ENCODE measurements at places on chromosomes 1 and 21.

GRCh38 chr1:33763406-33763805, 100.5 kb upstream of the HMGB4 start:
- no peak for DNase-seq

DNA sequence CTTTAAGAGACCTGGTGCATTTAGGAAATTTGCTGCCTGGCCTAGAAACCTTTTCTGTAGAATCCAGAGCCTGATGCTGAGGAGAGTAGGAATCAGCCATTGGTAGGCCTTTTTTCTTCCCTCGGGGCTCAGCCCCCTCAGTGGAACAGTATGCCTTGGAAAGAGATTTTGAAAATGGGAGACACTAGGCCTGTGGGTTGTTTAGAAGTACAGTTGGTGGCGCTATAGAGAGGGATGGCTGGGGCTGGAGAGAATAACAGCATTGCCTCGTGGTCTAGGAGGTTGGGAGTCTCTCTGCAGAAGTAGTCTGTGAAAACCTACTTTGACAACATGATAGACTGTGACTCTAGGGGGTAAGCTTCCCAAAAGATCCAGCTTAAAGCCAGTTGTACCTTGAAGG, 8.2 kb downstream of the KIF2C start:
- no peak for DNase-seq

GRCh38 chr1:65687428-65688214, 105.1 kb upstream of the PDE4B start:
- peak; percentile 90 for DNase-seq

DNA sequence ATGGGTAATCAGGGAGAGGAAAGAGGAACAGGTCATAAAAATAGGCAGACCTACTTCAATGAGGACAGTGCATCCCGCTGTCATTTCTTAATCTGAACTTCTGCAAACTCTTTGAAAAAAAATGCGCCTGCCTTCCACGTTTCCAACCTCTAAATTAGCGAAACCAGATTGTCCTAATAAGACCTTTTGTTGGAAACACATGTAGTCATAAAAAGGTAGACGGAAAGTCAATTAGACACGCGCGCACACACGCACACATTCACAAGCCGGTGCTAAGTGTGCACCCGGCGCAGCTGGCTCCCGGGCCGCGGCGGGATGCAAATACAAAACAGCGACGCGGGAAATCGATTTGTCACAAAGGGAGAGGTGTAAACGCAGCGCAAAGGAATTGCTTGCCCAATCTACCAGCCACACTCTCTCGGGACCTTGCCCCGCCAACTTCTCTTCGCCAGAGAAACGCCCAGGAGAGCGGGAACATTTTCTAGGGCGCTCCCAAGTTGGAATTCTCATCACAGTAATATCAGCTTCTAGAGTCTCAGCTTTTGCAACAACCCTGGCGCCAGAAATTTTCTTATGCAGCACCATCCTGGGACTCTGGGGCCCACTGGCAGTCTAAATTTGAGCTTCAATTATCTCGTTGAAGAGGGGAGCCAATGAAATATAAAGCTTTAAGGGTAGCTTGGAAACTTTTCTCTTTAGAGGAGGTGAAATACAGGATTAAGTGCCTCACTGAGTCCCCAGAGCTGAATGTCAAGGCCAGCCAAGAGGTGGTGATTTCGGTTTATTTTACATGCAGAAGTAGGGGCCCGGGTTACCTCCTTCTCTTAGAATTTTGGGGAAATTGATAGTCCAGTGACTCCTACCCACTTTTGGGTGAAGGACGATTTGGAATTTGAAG, 4.5 kb downstream of the PRRX1 start:
- no peak for DNase-seq

- no peak for DNase-seq
Measured at GRCh38 chr1:112322983-112323678, 72.9 kb upstream of the CTTNBP2NL start.

- DNase-seq: no peak
Measured at GRCh38 chr1:32684167-32684811, 18.3 kb downstream of the SYNC start.

DNA sequence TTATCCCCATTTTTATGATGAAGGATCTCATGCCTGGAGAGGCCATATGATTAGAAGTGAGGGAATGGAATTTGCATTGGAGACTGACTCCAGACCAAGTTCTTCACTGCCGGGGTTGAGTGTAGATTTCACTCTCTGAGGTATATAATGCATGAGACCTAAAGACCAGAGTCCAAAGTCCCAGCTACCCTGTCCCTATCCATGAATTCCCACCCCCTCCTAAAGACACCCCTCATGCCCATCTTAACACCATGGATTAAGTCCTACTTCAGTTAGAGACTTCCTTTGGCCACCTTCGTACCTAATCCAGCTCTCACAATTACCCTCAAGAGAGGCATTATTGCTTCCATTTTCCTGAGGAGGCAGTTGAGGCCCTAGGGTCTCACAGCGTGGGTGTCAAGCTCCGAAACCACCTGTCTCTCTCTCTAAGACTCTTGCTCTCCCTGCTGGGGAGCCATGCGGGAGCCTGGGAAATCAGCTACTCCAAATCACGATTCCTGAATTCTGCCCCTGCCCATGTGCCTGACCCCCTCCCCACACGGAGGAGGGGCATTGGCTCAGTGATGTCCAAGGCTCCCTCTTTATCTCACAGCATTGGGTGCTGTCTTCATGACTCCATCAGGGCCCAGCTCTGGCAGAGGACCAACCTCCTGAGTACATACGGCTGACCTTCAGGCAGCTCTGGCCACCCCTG, 11.7 kb upstream of the FOXO6 start:
- no peak for DNase-seq

DNA sequence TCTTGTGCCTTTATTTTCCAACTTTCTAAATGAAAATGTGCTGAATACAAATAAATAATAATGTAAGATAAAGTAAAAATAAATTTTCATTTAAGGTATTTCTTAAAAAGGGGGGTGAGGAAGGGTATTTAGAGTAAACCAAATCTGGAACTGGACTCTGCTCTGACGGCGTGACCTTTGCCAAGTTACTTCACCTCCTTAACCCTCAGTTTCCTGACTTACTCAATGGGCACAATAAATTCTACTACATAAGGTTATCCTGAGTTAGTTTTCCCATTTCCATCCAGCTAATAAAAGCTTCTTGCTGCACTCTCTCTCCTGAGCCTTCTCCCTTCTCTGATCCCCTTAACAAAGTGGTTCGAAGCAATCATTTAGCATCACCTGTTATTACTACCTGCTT, 93.9 kb downstream of the NID1 start:
- DNase-seq: no peak

DNA sequence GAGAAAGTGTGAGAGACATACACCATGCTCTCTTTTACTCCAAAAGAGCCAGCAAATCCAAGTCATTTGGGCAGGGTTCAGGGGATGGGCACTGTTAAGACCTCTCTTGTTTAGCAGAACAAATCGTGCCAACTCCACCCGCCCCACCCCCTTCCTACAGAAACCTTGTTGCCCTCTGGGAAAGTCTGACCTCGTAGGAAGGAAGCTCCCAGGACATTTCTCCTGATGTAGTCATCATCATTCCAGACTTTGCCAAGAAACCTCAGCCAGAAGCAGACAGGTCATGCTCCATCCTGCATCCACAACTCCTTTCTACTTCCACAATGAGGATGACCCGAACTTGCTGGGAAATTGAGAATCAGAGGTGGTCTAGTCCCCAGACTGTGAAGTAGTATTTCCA, 57.7 kb downstream of the UBE2T start:
- DNase-seq: no peak

DNA sequence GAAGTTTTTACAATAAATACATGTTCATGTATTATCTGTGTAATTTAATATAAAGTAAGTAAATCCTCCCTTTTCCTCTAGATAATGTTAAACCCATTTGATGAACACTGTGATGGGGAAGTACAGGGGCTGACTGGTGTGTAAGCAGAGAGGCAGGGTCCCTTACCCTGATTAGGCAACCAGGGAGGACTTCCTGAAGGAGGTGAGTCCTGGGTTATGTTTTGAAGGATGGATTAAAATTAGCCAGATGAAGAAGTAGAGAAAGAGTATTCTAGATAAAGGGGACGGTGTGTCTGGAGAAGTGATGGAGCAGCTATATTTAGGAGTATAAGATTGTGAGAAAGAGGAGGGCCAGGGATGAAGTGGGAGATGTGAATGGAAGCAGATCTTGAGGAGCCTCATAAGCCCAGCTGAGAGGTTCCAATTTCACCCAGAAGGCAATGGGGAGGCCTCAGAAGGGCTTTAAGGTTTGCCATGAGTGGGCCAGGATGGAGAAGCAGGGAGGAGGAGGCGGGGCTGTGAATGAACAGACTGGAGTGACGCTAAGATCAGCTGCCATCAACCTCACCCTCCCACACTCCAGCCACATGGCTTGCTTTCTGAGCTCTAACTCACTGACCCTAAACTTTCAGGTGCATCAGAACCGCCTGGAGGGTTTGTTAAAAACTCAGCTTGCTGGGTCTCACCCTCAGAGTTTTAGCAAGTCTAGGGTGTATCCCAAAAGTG, 30.9 kb upstream of the ID3 start:
- DNase-seq: no peak

- no peak for DNase-seq
Measured at GRCh38 chr1:154191990-154192461, at the start of gene TPM3. Gene TPM3 (minus strand): TSS chr1:154192100. CDS start chr1:154192018, 82 bp downstream.

DNA sequence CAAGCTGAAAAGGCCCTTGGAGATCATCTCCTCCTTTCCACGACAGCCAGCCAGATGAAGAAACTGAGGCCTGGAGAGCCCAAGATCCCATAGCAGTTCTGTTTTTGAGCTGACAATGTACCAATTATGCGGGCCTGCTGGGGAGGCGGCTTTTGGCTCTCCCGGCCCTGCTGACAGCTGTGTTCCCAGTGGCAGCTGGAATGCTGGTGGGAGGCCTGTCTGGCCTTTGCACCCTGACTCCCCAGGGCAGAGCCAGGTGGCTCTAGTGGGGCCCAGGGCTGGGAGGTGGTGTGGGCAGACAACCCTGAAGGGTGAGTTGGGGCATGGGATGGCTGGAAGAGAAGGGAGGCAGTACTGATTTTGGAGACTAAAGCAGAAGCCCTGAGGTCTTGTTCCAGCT, 30.7 kb upstream of the WASF2 start:
- DNase-seq: no peak

- no peak for DNase-seq
Measured at GRCh38 chr1:164739189-164739588, 180.2 kb downstream of the PBX1 start.
